Activated CD4-positive, alpha-beta T cell treated with anti-CD3 and anti-CD28 coated beads for 36 hours (primary cell): ENCODE measurements at places on chromosomes 1 and 21. TPM values are rescaled to one million over a fixed set of nuclear protein-coding genes. Genes with fewer than 3 reads are reported as not detected.
A peak's percentile ranks its signal among the peaks of the same experiment; 100 is the strongest.

LYPD8 gene
- not detected for total RNA-seq

PGLYRP4 gene
- not detected for total RNA-seq

ACTL8 gene
- not detected for total RNA-seq

B3GALT2 gene
- total RNA-seq, result not detected

TARBP1 gene
- total RNA-seq, result 41.5 TPM

NENF gene
- 34.1 TPM for total RNA-seq

TNFSF4 gene
- 0.33 TPM for total RNA-seq

LCE3A gene
- total RNA-seq, result not detected

DNA sequence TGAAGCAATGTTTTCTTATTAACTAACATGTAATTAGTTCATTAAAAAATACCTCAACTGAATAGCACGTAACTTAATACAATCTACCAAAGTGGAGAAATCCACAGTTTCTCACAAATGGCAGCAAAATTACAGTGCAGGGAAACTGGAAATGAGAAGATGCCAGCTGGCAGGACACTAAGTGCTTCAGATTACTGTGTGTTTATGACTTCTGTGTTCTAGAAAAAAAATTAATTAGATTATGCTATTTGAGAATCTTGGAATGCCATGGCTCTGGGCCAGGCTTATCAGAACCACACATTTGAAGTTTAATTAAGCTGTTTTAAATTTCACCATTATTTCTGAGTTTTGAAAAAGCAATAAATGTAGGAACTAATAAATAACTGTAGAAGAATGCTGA lies 357.6 kb downstream of the TGFB2 start:
- no peak for DNase-seq

- DNase-seq, result no peak
Observed at GRCh38 chr1:50983219-50983802, 13.3 kb downstream of the CDKN2C start.

- DNase-seq, result no peak
Observed at GRCh38 chr1:109617291-109617801, 2.1 kb downstream of the GNAT2 start.

- no peak for DNase-seq
Observed at GRCh38 chr21:28770867-28771661, 221.6 kb downstream of the LTN1 start.

DNA sequence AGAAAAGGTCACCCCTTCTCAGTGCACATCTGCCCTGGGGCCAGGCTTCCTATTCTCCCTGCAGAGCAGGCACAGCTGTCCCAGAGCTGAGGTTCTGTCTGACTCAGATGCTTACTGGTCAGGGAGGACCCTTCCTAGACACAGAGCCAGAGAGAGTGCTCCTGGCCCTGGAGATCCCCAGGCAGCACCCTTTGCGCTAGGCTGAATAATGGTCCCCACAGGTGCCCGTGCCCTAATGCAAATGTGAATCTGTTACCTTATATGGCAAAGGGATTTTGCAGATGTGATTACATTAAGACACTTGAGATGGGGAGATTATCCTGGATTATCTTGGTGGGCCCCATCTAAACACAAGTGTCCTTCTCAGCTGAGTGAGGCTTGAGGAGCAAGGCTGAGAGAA lies 2.6 kb upstream of the TNNI1 start:
- no peak for DNase-seq

- no peak for DNase-seq
Observed at GRCh38 chr1:44348061-44348485, 7.0 kb downstream of the ERI3 start.

DNA sequence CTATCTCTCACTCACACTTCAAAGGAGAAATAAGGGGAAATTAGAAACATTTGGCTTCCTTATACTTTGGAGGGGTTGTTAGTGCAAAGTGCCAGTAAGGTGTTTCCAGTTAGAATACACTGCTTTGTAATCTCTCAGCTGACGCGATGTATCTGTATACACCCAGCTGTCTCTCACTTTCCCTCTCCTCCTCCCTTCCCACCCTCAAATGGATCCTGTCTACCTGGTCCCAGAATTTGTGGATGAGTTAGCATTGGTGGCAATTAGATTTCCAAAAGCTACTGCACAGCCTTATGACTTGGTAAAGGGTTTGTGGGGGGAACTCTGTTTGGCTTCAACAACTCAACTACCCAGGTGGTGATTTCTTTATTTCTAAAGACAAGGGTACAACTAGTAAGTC lies 10.5 kb downstream of the ATP1B1 start:
- DNase-seq, result no peak

GRCh38 chr1:182885591-182885990 lies 46.4 kb downstream of the DHX9 start:
- DNase-seq, result no peak

GRCh38 chr1:6141592-6141991 lies 38.5 kb downstream of the CHD5 start:
- peak; percentile 75 for DNase-seq

DNA sequence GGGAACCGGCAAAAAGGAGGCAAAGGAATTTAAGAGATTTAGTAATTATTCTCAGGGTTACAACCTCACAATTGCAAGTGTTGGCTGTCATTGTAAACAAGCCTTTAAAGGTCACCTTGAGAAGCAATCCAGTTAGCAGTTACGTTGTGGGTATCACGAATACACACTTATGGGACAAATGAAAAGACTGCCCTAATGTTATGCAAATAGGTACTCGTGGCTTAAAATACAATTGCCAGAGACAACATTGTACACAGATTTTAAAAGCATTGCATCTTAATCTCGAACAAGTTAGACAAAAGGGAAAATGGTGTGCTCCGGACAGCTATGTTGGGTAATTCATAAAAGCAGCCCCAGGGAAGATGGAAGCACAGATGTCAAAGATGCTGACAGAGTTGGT lies 120.5 kb upstream of the ZC3H12A start:
- DNase-seq, result no peak

GRCh38 chr1:209008586-209008985 lies 574.9 kb upstream of the CAMK1G start:
- no peak for DNase-seq

DNA sequence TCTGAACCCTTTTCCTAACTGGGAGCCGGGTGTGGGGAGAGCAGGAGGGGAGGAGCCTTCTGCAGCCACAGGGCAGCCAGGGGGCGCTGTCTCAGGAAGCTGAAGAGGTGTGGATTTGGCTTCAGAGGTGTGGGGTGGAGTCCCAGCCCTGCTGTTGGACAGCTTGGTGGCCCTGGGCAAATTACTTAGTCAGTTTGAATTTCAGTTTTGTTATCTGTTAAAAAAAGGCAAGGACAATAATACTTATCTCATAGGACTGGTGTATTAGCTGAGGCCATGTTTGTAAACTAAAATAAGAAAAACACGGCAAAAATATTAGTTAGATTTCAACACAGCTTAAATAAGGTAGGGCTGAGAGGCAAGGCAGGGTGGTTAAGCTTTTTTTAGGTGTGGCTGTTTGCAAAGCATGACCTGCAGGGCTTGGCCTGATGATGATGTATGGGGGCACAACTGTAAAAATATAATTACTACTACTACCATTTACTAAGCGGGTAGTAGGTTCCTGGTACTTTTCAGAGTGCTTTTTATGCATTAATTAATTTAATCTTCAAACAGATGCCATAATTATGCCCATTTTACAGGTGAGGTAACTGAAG lies 111.8 kb downstream of the PLXNA2 start:
- DNase-seq, result peak; percentile 82

- DNase-seq, result no peak
Observed at GRCh38 chr1:234680331-234680904, 70.4 kb upstream of the IRF2BP2 start.

GRCh38 chr1:40143891-40144575 lies 17.2 kb upstream of the RLF start:
- DNase-seq, result peak; percentile 67

GRCh38 chr1:45607404-45608074 lies 16.3 kb downstream of the CCDC17 start:
- no peak for DNase-seq

GRCh38 chr1:46526013-46526690 lies 25.3 kb downstream of the KNCN start:
- DNase-seq, result no peak

GRCh38 chr1:174999936-175000696 lies at the start of gene CACYBP:
CACYBP (plus strand) TSS chr1:174999947; CDS start chr1:175000181, 234 bp downstream.
- peak; percentile 55 for DNase-seq

DNA sequence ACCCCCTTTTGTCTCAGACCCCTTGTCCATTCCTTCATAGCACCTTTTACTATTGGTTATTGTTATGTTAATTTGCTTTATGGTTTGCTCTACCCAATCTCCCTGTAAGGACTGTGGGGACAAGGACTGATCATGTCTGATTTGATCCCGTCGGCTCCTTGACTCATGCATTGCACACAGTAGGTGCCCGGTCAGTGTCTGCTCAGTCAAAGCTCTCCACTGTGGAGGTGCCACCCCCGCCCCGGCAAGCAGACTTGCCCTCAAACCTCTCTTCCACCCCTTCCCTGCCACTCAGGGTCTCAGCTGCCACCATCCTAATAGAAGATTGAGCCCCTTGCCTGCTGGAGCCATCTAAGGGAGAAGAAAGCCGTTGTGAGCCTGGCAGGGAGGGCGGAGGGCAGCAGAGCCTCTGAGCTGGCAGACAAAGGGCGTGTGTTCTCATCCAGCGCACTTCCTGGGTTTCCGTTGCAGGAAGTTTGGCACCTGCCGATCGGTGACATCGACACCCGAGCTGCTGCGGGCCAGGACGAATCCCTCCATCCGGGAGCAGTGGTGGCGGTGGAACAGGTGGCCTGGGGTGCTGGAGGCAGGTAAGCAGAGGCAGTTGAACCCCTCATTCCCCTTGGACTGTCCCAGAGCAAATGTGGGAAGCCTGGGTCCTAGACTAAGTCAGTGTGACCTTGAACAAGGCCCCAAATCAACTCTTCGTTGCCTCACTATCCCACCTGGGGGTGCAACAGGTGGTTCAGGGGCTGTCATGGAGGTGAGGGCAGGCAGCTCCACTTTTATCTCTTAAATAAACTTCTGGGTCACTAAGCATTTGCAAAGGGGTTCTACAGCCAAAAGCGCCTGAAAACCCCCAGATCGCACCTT lies 2.2 kb upstream of the FBLIM1 start:
- peak; percentile 34 for DNase-seq

DNA sequence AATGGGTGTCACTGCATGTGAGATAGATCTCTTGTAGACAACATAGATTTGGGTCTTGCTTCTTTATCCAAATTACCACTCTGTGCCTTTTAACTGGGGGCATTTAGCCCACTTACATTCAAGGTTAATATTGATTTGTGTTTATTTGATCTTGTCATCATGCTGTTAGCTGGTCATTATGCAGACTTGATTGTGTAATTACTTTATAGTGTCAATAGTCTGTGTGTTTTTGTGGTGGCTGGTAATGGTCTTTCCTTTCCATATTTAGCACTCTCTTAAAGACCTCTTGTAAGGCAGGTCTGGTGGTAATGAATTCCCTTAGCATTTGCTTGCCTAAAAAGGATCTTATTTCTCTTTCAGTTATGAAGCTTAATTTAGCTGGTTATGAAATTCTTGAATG lies 29.6 kb downstream of the ZNF691 start:
- no peak for DNase-seq

GRCh38 chr1:245377854-245378253 lies 223.1 kb downstream of the KIF26B start:
- no peak for DNase-seq

GRCh38 chr21:40689840-40690360 lies 157.1 kb downstream of the DSCAM start:
- DNase-seq, result no peak

- no peak for DNase-seq
Observed at GRCh38 chr1:57088653-57089052, 122.8 kb upstream of the C8B start.

DNA sequence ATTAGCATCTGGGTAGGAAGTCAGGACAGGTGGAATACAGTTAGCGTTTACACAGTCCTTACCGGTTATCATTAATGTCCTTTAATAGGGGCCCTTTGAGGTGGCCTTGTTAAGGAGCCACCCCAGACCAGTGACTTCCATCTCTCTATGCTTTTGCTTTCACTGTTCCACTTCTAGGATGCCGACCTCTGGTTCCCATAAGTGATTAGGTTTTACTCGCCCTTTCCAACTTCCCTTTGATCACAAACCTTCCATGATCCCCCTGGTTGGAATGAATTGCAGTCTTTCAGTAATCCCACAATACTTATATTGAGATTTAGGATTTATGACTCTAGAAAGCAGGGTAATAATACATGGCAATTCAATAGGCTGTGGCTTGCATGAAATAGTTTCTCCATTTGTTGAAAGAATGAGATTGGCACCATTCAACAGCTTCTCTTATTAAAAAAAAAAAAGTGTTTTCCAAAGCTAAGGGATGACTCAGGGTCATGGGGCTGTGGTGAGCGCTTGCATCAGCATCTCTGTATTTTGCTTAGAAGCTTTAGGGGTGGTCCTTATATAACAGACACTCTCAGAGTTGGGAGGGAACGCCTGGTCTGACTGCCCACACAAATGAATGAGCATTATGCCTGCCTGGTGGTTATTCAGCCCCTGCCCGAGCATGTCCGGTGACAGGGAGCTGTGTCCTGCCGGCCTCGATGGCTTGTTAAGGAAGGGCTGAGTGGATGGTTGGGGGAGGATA lies 110.5 kb downstream of the CNIH3 start:
- DNase-seq, result peak; percentile 22

DNA sequence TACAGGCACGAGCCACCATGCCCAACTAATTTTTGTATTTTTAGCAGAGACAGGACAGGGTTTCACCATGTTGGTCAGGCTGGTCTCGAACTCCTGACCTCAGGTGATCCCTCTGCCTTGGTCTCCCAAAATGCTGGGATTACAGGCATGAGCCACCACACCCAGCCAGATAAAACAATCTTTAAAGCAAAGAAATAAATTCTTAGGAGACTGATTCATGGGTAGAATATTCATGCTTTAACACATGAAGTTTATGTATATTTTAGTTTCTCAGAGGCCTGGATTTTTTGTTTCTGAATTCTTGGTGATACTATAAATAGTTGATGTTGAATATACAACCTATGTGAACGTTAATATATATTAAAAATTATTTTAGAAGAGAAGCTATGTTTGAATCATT lies 127.4 kb upstream of the KIAA1614 start:
- DNase-seq, result no peak

DNA sequence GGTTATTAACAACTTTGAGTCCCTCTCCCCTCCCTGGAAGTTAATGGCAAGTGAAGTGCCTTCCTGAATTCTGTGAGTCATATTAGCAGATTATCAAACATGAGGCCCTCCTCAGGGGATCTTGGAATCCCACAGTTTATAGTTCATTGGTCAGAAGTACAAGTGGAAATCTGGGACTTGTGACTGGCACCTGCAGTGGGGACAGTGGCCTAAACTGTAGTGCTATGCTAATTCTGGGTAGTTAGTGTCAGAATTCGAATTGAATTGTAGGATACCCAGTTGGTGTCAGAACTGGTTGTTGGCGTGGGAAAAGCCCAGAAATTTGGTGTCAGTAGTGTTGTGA lies 26.2 kb downstream of the ZYG11B start:
- no peak for DNase-seq
